ENCODE measurements at places on chromosomes 6 and 20.

GRCh38 chr6:151524059-151524458, 30.2 kb downstream of the CCDC170 start:
- no peak for DNase-seq

DNA sequence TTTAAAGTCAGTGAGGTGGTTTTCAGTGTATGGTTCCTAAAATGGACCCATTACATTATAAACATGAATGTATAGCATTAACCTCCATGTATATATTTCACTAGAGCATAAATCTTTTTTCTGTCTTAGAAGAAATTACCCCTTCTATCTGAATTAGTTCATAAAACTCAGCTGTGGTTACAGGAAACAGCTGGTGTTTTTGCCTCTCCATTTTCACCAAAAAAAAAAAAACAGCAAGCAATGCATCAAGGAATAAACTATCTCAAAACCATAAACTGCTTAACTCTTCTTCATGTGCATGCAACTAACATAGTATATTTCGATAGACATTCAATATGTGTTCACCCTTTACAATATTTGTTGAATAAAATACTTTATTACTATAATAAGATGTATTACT, 40.2 kb downstream of the MOXD1 start:
- no peak for DNase-seq

DNA sequence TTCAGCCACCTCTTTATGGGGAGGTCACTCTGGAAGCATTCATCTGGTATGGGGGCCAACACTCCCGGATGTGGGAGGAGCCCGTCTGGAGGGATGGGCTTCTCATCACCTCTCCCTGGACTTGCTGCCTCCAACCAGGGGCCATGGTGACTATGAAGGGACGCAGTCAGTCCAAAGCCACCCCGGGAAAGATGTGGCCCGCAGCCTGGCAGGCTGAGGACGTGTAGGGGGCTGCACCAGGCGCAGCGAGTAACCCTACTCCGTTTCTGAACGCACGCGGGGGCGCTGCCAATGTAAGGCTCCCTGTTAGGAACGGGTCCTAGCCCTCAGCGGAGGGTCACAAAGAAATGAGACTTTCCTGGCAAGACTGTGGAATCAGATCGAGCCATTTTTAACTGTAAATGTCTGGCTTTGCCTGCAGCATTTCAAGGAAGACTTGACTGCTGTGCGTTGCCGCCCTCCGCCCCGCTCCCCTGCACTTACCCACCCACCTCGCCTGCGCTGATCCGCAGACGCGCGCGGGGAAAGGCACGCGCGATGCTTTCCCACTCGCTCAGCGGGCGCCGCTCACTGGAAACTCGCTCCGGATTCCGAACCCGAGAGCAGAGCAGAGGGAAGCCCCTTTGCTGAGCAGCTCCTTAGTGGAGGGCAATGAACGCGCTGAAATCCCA, 55.1 kb downstream of the IL20RA start:
- DNase-seq = peak; percentile 28

DNA sequence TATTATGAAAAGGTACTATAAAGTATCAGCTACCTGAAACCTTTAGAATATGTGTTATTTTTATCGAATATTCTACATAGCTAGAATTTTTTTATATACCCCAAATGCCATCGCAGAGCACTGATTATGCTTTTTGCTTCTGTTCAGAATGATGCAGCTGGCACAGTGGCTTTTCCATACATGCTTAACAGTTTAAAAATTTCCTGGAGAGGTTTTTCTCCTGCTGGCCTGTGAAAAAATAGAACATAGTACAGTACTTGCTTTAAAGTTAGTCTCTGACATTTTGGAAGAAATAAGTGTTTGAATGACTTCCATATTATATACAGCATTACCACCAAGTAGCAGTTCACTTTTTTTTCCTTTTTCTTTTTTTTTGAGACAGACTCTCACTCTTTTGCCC, 5.3 kb downstream of the DOP1A start:
- no peak for DNase-seq

DNA sequence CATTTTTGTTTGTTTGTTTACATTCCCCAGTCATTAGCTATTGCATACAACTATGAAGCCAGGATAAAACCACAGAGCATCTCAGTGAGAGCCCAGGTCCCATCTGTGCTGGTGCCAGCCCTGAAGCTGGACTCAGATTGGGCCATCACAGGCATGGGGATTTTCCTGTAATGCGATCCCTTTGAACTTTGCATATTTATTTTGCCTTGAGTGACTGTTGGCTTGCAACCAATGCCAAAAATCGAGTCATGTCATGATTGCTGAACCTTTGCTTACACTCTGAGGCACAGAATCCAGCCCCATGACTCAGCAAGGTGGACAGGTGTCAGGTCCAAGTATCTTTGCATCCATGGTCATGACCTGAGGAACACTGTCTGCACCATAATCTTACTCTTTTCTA, 46.2 kb upstream of the GGTLC1 start:
- DNase-seq = no peak

DNA sequence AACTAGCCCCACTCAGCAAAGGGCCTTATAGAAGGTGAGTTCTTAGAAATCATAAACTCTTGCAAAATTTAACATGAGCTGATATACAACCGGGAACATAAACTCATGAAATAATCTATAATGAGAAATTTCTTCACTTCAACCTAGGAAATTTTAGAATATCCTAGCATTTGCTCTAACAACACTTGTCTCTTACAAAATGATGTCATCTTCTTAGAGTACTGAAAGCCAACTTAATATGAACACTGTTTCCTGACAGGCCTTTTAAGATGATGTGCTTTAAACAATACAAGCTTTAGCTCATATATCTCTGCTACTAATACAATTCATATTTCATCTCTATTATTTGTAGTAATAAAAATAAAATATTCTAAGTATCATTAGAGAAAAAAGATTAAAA, 932 bp downstream of the PACRG start:
- DNase-seq = no peak

DNA sequence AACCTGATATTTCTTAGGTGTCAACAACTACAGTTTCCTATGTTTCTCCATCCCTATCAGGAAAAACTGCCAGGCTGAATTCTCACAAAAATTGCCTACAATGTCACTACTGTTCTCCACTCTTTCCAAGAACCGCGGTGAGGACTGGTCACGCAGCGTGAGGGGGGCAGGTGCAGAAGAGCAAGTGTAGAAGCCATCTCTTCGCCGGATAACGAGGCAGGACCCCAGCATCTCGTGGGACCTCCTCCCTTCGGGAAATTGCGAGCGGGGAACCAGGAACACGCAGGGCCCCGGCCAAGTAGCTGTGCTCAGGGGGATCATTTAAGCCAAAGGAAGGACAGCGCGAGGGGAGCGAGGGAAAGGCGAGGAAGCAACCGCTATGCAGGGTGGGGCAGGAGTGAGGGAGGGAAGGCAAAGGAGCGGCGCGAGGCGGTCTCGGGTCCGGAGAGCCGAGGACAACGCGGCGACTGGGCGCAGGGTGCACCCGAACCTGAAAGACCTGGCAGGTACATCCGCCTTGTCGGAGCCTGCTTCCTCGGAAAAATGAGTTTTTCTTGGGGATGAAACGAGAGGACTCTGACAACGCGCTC, 559 bp downstream of the APMAP start:
- DNase-seq = no peak

DNA sequence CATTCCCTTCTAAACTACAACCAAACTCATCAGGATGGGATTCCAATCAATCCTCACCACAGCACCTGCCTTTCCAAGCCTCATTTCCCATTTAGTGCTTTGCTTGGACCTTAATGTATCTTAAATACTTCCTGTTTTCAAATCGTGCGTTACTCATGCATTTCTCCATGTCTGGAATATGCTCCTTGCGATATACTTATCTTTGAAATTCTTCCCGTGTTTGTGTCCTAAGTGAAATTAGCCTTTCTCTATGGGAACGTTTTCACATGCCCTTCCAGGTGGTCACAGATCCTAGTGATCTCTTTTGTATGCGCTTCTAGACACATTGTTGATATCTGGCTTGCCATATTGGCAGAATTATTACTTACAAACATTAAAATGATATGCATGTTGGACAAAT, 620.6 kb upstream of the AGPAT4 start:
- no peak for DNase-seq

DNA sequence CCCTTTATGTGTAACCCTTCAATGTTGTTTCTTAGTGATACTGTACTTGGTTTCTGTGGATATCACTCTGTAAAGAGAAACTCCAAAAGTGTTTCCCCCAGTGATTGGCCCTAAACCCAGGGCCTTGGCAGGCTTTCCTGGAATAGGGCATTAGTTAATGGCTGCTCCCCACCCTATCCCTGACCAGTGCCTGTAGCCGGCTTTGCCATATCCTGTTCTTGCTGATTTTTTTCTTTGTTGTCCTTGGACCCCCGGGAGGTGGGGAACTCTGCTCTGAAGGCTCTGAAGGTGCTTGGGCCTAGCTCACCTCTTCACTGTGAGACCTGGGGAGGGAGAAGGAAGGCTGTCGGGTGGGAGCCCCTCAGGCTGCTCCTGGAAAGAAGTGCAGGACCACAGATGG, 120.1 kb downstream of the TCP11 start:
- DNase-seq = no peak

GRCh38 chr6:33297406-33297955, 1.3 kb downstream of the RGL2 start:
- DNase-seq = no peak

GRCh38 chr6:72916906-72917305, 295.0 kb downstream of the KCNQ5 start:
- no peak for DNase-seq

GRCh38 chr6:106180208-106180607, 94.1 kb downstream of the PRDM1 start:
- DNase-seq = no peak

DNA sequence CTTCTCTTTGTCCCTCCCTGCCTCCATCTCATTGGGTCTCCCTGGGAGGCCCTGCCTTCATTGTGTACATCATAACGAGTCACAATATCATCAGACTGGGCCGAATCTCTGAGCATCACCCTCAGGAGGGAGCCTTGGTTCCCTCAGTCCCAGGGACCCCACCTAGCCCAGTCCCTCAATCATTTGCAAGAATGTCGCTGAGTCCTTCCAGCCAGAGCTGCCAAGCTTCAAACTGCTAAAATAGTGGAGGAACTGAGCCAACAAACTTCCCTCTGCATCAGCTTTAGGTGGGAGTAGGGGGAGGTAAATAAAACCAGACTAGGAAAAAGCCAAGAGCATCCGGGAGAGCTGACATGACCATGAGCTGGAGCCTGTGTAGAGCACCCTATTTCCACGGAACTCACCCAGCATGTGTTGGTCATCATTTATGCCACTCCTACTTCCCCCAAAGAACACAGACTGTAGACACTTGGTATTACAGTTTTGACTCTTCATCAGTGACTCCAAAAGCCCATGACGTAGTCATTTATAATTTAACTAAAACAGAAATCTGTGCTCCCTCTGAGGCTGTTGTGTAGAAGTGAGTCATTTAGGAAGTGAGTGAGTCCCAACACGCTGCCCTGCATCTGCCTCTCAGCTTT, 28.8 kb upstream of the IL17A start:
- no peak for DNase-seq

DNA sequence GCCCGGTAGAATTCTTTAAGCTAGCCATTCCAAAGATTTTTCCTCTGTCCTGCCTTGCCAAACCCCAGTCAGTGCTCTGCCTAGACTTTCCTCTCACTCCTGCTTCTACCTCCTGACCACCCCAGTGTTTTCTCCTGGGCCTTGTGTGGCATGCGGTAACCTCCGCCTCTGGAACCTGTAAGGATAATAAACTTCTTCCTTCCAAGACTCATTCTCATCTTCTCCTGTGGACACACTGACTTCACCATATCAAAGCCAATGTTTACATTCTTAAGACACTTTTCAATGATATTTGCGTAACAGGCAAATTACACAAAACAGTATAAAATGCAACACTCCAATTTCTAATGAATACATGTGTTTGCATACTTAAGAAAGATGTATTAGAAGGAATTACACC, 354.6 kb downstream of the RNF144B start:
- no peak for DNase-seq

- no peak for DNase-seq
These were observed 245 bp downstream of the SRC start for GRCh38 chr20:37346236-37346534.

- DNase-seq = no peak
These were observed 69.7 kb downstream of the ANKS1A start for GRCh38 chr6:34958734-34959133.

- DNase-seq = no peak
These were observed 436.7 kb upstream of the JAG1 start for GRCh38 chr20:11110535-11110934.

GRCh38 chr6:45116714-45117410, 211.3 kb upstream of the RUNX2 start:
- DNase-seq = no peak

DNA sequence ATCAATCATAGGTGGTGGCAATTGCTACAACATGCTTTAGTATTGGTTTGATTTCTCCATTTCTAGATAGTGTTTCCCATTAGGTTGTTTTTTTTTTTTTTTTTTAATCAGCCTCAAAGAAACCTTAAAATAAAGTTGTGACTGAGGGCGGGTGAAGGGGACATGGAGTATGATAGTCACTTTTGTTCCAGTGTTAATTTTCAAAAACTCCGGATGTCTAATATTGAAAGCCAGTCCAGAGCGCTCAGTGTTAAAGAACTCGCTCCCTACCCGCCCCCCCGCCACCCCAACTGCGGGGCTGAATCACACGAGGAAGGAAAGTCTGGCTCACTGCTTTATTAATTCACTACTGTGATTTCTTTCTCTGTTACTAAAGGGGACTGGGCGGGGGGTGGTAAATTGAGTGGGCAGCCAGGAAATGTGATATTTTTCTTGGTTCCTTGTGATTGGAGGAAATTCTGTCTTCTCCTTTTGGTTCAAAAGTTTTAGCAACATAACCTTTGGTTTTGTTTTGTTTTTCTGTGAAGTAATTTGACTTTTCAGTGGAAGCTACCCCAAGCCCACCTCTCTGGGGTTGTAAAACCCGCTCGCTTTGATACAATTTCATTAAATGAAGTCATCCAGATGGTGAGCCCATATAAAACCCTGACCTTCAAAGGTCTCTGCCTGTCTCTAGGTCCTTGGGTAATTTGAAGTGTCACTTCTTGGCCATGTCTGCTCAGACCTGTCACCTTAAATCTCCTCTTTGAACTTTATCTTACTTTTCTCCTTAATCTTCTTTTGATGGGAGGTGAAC, 38.0 kb downstream of the TNFAIP3 start:
- DNase-seq = no peak

DNA sequence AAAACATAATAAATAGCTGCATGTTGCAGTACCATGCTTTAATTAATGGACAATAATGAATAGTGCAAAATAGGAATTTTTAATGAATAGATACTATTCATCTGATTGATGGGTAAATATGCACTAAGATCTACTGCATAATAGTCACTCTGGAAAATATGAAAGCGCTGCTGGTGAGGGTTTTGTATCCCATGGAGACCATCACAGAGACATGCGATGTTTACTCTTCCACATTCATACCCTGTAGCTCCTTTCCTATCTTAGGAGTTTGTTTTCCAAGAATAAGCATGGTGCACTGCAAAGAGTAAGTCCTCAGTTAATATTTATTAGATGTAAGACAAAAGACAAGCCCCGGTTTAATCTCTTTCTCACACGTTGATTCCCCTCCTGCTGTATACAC, 81.4 kb downstream of the NRSN1 start:
- DNase-seq = no peak

- DNase-seq = no peak
These were observed 58.2 kb downstream of the SMOC2 start for GRCh38 chr6:168499045-168499650.

- no peak for DNase-seq
These were observed 13.0 kb downstream of the PIM1 start for GRCh38 chr6:37182736-37183590.
